Glomerular endothelial cell (primary cell): ENCODE measurements at places on chromosomes 5 and 9.

- no peak for DNase-seq
Observed at GRCh38 chr9:27933210-27934025, 360.1 kb upstream of the C9orf72 start.

DNA sequence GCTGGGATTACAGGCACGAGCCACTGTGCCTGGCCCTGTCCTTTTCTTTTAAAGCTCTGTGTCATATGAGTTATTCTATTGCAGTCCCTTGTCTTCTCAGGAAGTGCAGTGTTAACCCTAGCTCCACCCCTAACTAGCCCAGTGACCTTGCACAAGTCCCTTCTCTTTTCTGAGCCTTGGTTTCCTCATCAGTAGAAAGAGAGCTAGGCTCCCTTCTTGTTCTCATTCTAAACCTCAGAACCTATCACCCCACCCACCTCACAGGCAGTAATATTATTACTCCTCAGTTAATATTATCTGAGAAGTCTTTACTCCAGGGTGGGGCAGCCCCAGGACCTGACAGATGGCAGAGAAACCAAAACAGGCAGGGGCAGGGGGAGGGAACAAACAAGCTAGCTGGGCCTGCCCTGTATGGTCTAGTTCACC lies 7.2 kb downstream of the CYFIP2 start:
- no peak for DNase-seq

GRCh38 chr9:96688745-96689464 lies 33.8 kb upstream of the PRXL2C start:
- no peak for DNase-seq

DNA sequence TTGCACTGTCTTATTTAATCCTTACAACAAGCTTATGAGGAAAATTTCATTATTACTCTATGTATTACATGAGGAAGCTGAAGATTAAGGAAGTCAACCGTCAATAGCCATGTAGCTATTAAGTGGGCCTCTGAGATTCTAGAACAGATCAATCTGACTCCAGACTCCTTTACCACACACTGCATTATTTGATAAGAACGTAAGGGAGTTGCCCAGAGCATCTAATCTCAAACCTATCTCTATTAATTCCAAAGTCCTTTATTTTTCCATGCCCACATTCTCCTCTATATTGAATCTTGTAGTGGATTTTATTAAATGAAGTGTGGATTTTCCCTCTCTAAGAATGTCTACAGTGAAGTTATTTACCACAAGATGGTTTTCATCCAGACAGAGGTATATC lies 118.2 kb upstream of the MTAP start:
- no peak for DNase-seq

DNA sequence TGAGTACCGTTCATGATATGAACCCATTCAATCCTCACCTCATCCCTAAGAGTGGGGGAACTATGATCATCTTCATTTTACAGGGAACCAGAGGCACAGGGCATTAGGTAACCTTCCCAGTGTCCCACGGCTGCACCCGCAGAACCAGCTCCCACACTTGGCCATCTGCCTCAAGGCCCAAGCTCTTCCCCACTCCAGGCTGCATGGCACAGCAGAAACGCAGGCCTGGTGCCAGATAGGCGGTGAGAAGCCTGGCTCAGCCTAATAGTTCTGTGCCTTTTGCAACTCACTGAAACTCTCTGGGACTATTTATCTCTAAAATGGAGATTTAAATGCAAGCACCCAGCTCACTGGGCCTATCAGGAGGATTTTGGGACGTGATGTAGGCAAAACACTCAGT lies 90.8 kb upstream of the ZNF618 start:
- DNase-seq: no peak

- DNase-seq: no peak
Observed at GRCh38 chr5:157182143-157182757, 1.6 kb downstream of the ITK start.

GRCh38 chr5:68504306-68504705 lies 288.8 kb downstream of the PIK3R1 start:
- DNase-seq: no peak

GRCh38 chr9:14366076-14366475 lies 52.1 kb upstream of the NFIB start:
- no peak for DNase-seq

DNA sequence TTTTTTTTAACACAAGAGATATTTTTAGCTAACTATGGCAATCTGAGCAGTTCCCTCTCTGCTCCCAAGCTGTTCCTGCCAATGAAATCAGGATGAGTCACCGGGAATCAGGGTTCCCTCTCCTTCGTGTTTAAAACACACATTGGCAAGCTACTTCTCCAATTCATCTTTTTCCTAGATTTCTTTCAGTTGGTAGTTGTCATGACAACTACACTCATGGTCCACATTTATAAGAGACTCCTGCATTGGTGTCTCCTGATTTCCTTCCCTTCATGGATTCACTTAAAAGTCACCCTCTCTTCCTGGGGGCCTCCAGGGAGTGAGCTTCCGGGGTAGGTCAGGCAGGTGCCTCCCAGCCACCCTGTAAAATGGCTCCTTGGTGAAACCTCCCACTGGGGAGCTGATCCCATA lies 72.3 kb upstream of the NIPAL4 start:
- peak; percentile 51 for DNase-seq

DNA sequence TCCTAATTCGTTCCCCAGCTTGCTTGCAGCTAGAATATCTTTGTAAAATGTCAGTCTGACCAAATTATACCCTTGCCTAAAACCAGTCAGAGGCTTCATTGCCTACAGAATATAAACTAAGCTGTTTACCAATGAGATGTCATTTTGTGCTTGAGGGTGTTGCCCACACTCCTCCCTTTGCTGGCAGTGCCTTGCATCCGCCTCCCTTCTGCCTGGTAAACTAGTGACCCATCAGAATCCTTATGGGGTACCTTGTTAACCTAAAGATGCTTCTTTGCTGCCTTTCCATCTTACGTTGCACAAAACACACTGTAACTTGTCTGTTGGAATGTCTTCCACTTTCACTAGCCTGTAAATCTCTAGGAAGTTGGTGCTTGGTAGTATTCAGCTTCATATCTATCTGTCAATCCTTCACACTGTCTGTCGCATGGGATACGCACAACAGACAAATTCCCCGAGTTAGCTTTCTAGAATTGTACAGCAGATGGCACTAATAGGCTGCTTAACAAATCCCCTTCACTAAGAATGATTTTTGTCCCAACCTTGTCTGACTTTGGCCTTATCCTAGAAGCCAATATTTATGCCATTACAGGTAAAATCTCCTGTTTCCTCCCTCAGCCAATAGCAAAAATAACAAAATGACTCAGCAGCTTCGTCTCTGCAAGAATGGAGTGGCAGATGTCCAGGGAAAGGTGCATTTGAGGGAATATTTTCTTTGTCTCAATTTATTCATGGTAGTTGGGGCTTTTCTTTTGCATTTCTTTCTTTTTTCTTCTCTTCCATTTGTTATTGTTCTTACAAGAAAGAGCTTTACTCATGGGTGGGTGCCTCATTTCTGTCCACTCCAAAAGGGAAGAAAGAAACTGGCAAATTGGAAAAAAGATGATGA lies 3.0 kb downstream of the NUDT2 start:
- DNase-seq: peak; percentile 27

- no peak for DNase-seq
Observed at GRCh38 chr5:125551246-125551645, 804.8 kb upstream of the ZNF608 start.

DNA sequence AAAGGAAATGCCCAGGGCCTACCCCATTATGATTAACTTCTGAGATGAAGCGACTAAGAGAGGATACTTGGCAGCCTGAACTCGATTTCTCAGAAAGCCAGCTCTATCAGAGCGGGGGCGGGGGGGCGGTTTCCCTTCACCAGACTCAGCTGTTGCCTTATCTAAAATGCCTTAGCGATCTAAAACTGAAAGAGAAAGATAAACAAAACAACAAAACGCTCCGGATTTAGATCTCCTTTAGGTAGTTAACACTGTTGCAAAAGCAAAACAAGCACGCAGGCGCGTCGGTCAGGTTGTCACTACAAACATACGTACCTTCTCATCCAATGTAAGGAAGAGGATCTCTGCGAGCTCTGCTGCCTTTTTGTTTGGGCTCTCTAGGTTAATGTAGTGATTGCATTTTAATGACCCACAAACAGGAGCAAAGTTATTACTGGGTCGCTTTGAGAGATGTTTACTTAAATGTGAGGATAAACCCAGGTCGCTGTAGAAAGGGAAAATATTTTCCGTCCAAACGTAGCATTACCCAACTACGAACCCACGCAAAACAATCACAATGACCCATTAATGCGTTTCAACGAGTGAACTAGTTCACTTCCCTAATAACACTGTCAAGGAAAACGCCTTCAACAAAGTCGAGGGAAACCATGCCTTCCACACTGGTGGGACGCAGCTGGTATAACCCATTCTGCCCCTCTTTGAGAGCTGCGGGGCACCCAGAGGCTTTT lies 982 bp downstream of the EPB41L4A start:
- DNase-seq: peak; percentile 16

DNA sequence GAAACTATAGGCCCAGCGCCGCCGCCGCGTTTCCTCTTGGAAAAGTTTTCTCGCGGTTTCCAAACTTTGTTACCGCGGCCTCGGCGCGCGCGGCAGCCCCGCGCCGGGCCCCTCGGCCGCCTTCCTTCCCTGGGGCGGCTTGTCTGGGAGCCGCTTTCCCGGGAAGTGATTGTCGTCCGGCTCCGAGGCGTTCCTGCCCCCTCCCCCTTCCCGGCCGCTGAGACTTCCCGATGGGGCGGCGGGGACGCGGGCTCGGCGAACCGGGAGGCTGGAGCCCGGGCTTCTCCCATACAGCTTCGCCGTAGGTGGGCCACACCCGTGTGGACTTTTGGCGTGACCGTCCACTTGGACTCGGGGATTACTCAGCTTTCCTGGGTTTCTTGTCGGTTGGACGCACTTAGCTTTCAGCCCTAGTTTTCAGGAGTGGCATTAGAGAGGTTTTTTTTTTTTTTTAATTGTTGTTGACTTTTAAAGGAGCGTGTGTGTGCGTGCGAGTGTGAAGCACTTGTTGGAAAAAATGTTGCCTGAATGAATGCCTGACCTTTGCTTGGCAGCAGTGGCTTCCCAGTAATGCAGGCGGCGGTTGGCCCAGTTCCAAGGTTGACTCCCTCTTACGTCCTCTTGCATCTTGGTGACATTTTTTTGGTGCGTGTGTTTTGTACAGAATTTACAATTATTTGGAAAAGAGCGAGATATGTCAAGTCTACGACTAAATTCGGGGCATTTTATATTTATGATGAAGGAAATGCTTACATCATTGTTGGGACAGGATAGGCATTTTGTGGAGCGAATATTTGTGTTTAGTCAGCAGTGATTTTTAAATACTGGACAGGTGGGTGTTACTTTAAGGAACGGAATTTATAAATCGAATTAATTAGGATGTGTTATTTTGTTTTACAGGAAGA lies 821 bp downstream of the CTNNA1 start:
- peak; percentile 77 for DNase-seq

GRCh38 chr9:111937301-111937700 lies 40.7 kb downstream of the UGCG start:
- no peak for DNase-seq

DNA sequence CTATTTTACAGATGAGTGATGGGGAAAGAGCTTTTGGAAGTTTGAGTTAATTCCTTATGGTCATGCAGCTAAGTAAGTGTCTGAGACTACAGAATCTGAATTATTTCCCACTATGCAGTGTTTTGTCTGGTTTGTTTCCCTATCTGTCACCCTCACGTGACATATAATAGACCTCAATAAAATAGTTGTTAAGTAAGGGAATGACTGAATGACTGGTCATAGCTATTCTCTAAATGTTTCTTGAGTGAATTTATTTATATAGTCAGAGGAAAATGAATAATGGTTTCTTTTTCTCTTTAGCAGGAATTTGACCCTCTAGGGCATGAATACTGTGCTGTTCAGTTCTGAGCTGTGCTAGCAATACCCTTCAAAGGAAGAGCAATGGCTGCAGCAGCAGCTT lies 10.3 kb downstream of the TRIM32 start:
- no peak for DNase-seq

GRCh38 chr5:175463641-175464040 lies 14.7 kb upstream of the SFXN1 start:
- DNase-seq: no peak

DNA sequence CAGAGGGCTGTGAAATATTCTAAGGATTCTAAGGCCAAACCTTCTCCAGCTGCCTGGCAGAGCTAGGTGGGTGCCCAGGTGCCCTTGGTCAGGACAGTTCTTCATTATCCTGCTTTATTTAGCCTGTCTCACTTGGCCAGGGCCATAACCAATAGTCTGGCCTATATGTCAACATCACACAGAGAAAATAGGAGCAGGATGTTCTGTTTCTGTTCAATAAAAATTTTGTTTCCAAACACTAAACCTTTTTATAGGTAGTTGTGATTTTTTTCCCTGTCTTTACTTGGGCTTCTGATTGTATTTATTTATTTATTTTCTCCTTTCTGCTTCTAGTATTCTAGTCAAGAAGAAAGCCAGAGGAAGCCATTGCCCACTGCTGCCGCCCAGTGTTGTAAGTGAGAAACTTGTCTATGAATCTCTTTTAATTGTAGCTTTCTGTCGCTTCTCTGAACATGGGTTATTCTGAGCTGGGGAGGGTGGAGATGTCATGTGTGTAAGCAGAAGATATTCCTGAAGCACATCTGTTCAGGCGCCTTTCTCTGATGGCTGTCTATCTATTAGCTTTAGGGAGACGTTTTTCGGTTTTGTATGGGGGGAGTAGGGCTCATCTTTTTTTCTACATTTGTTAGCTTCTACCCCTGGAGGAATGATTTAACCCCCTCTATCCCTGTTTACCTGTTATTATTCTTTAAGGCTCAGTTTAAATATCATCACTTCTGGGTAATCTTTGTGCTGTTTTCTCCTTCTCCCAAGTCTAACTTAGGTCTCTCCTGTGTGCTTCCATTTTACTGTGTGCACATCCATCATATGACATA lies 97.1 kb downstream of the UNC13B start:
- peak; percentile 63 for DNase-seq

GRCh38 chr9:94812343-94812742 lies 85.8 kb downstream of the AOPEP start:
- DNase-seq: no peak

DNA sequence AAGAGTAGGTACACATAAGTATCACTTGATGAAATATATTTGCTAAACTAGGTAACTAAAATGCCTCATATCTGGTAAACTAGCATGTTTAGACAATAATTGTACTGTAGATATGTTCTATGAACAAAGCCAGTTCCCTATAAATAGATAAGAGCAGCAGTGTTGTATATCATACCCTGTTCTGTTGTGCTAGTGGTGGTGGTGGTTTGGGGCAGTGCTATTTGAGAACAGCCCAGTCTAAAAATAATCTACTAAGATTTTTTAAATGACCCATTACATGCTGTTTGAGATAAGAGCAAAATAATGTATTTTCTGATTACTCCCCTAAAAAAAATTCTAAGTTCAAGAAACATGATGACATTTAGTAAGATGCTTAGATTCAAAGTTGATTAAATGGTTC lies 829.2 kb upstream of the DMAC1 start:
- no peak for DNase-seq

- no peak for DNase-seq
Observed at GRCh38 chr5:8720506-8720905, 825.4 kb downstream of the SEMA5A start.

GRCh38 chr5:36875790-36876298 lies 725 bp upstream of the NIPBL start:
- no peak for DNase-seq

DNA sequence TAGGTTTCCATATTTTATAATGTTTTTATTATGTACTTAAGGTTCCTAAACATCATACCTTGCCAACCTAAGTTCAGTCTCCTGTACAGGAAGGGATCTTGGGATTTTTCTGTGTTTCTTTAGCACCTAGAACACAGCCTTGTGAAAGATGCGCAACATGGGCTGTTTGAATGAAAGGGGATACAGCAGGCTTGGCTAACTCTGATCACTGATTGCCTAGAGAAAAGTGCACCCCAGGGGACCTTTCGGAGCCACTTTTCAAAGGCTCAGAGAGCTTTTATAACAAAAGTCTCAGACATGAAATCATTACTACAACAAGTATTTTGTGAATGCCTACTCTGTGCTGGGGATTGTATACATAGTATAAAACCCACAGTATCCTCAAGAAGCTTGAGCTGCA lies 261.6 kb downstream of the BNC2 start:
- no peak for DNase-seq
